Kidney (tissue), 22 donors: ENCODE measurements at places on chromosomes 7 and 10. TPM values are rescaled to one million over a fixed set of nuclear protein-coding genes. Genes with fewer than 3 reads are reported as not detected.

Gene LRIT1
- not detected for total RNA-seq

Gene GIMAP6
- 48.7 TPM for total RNA-seq

Gene PAPOLB
- total RNA-seq, result 0.06 TPM

Gene SLC26A4
- total RNA-seq, result 2.5 TPM

Gene PRPS1L1
- total RNA-seq, result not detected

Gene TCF7L2
- 32.4 TPM for total RNA-seq

Gene SAP25
- 9.8 TPM for total RNA-seq

Gene CDK1
- total RNA-seq, result 3.3 TPM

Gene FAM25A
- total RNA-seq, result not detected

Gene CYP2W1
- total RNA-seq, result 0.13 TPM

Gene HERPUD2
- total RNA-seq, result 28.9 TPM

Gene MLXIPL
- total RNA-seq, result 26.2 TPM

Gene SLC26A5
- total RNA-seq, result 1.2 TPM

Gene CREB5
- 27.2 TPM for total RNA-seq

Gene GIMAP4
- total RNA-seq, result 61.4 TPM

Gene VSIR
- 66.6 TPM for total RNA-seq

Gene RASA4
- 63.3 TPM for total RNA-seq

Gene PRKAR2B
- total RNA-seq, result 6.9 TPM

Gene C10orf105
- 0.35 TPM for total RNA-seq

Gene CDNF
- 2.1 TPM for total RNA-seq

Gene RNF148
- 2.2 TPM for total RNA-seq

Gene MOSPD3
- 18.2 TPM for total RNA-seq

Gene SLC39A12
- total RNA-seq, result 0.16 TPM

Gene DYNC1I1
- 2.6 TPM for total RNA-seq

Gene PLEKHS1
- total RNA-seq, result 0.41 TPM

Gene PPP1R17
- total RNA-seq, result not detected

Gene VDAC2
- total RNA-seq, result 128 TPM

Gene TAF6
- 62.7 TPM for total RNA-seq

Gene H2BK1
- total RNA-seq, result not detected

Gene GJD4
- not detected for total RNA-seq

Gene STOX1
- 1.5 TPM for total RNA-seq

Gene RFC2
- 21.1 TPM for total RNA-seq

Gene AKR1C2
- 16.3 TPM for total RNA-seq
